ENCODE measurements at places on chromosomes 1 and 21. TPM values are rescaled to one million over a fixed set of nuclear protein-coding genes. Genes with fewer than 3 reads are reported as not detected.

- H3K36me3 ChIP-seq = peaks cover 19% of the 10 kb centered on the region
- DNase-seq = no peak
- H3K4me1 ChIP-seq = no peaks in the 10 kb centered on the region
- no peaks in the 10 kb centered on the region for H3K27me3 ChIP-seq
- H3K27ac ChIP-seq = no peak overlapping the region
Observed at GRCh38 chr1:45621895-45622523, 1.8 kb downstream of the CCDC17 start.

Gene CHIA
- total RNA-seq = not detected

DNA sequence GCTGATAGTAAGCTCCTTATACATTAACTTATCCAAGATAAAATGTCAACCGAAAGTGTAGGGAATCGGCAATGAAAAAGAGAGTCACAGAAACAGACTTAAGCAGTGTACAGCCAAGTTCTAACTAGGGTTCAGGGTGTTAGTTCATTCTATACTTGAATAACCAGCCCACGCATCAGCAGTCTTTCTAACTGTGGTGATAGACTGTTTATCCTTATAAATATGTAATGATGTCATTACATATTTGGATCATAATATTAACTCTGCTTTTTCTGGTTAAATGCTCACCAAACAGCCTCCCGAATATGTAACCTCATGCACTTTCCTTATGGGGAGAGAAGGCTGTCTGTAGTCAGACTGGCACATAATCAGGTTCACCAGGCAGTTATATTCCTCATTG is 11.0 kb downstream of the HMCN1 start:
- no peaks in the 10 kb centered on the region for H3K36me3 ChIP-seq
- H3K27me3 ChIP-seq = no peaks in the 10 kb centered on the region
- H3K27ac ChIP-seq = no peak overlapping the region
- H3K4me3 ChIP-seq = no peak overlapping the region

DNA sequence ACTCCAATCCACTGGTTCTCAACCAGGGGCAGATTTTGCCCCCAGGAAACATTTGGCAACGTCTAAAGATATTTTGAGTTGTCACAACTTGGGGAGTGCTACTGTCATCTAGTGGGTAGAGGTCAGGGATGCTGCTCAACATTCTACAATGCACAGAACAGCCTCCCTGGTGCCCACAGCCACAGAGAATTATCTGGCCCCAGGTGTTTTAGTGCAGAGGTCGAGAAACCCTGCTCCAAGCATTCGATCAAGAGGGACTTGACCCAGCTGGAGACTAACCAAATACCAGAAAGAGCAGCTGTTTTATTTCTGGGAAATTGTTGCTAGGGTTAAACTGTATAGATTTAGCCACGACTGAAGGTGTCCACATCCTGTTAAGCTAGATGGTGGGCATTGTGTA is 19.2 kb downstream of the CD247 start:
- H3K4me3 ChIP-seq = no peak overlapping the region
- DNase-seq = no peak
- no peak overlapping the region for H3K27ac ChIP-seq
- H3K36me3 ChIP-seq = no peaks in the 10 kb centered on the region
- H3K4me1 ChIP-seq = no peaks in the 10 kb centered on the region

Data from thyroid gland (tissue), 4 donors.